ENCODE measurements at places on chromosomes 4 and X.

DNA sequence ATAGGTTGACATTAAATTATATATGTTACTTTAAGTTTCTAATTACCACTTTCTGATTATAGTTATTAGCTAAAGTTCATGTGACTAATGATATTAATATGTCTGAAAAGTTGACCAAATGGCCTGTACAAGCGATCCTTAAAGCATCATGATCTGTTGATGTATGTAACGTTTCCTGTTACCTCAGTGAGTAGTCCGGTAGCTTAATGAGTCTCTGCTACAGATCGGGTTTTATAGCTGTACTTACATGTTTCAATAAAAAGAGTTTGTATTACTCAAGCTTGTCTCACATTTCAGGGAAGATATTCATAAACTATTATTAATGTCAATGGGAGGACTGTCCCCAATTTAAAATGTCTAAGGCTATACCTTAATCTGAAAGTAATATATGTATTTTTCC lies 246.3 kb downstream of the PPP3CA start:
- DNase-seq = no peak

GRCh38 chr4:112145326-112145789 lies at the start of gene FAM241A:
Gene FAM241A (plus strand): TSS chr4:112145454. CDS start chr4:112145581, 127 bp downstream.
- peak; percentile 10 for DNase-seq

DNA sequence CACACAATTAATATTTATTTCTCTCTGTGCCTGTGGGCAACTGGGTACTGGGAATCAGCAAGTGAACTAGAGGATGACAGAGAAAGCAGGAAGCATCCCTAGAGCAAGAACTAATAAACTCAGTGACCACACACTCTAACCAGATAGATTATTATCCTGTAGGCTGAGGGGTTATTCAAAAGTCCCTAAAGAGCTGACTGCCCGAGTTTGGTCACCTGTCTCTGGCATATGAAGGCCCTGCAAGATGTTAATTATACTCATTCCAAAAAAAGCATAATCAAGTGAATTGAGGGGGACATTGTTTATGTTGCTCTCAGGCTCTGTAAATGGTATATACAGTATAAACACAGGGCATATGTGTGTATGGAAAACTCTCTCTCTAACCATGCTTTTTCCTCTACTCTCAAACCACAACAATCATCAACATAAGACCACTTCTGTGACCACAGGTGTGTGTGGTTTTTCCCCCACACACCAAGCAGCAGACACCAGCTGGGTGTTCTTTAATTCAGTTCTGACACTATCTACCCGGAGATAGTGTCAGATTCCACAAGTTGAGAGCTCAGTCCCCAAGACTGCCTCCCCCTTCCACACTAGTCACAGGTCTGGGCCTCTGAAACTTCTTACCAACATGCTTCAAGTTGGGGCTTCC lies 6.2 kb upstream of the HPSE start:
- DNase-seq = no peak

DNA sequence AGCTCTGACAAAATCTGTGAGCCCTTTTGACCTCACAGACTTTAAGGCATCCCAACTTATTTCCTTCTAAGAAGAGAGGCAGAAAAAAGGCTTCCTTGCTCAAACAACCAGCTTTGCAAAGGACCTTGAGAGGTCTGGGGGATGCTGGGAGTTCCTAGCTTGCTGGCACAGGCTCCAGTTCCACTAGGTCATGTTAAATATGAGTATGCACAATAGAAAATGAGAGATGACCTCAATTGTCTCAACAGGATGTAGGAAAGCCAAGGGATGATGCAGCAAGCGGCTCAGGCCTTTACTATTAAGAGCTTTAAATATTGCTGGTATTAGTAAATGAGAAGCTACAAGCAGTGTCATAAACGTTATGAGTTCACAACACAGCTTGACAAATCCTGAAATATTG lies 13.3 kb upstream of the ZNF827 start:
- DNase-seq = no peak

DNA sequence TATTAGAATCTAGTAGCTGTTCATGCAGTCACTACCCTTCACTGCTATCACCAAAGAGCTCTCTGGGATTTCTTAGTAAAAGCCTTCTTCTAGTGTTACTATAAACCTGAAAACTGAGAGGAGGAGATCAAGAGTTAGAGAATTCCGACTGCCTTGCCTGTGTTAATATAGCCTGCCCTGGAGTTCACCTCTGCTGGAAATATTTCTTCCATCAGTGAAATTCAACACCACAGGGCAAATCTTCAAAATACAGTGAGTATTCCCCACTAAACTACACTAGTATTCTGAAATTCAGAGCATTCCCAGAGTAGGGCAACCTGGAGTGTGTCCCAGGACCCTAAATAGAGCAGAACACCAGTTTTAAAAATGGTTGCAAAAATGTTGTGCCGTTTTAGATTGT lies 301.1 kb downstream of the ARHGAP24 start:
- DNase-seq = no peak

- no peak for DNase-seq
These were observed 143.5 kb downstream of the MGST2 start for GRCh38 chr4:139808808-139809756.

DNA sequence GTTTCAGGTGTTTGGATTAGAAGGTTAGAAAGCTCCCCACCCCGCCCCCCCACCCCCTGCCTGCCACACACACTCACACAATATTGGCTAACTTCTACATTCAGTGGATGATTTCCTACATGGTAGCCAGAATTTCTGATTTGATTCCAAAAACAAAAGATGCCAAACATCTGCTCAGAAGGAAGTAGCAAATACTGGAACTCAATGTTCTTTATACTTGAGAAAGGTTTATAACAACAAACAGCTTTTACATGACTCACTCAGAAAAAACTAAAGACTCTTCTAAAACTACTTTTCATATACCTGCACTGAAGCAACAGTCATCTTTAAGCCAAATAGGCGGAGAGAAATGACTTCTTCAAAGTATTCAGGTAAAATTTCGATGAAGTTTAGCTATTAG lies 750.5 kb upstream of the POU3F4 start:
- DNase-seq = no peak

GRCh38 chr4:125091-125771 lies 930 bp downstream of the ZNF718 start:
- DNase-seq = peak; percentile 22

GRCh38 chr4:80521438-80521837 lies 185.9 kb downstream of the CFAP299 start:
- no peak for DNase-seq

GRCh38 chr4:833156-833555 lies 7.2 kb upstream of the CPLX1 start:
- no peak for DNase-seq

- DNase-seq = no peak
These were observed 1004.9 kb upstream of the ADGRL3 start for GRCh38 chr4:60195256-60195655.

DNA sequence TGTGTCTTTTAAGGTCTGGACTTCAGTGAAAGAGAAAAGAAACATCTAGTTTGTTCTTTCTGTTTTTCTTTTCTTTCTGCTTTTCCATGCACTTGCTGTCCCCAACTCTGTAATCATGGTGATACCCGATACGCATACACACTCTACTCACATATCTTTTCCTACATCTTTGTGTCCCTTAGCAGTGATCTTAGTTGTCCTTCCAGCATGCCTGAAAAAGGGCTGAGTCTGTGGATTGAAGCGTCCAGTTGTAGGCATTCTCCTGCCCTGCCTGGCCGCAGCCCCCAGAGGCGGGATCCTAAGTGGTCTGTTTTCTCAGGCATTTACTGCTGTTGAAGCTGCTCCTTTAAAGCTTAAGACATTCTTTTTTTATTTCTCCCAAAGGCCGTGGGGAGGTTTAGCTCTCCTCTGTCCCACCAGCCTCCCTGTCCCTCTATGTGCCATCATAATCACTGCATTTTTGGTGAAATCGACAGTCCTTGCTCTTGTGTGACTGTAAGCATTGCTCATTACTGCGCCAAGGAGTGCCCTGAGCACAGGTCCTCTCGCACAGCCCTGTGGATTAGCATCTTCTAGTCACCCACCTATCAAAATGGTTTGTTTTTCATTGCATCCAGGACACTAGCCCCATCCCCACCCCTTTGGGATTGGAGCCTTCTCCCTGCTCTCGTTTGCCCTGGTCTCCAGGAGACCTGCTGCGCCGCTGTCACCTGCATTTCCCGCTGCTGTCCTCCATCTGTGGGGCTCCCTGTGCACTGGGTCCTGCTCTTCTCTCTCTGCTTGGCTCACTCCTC lies 4.4 kb downstream of the RGS12 start:
- DNase-seq = no peak
